Right forelimb (tissue), 1 donor: ENCODE measurements at places on chromosomes 2 and 18.

DNA sequence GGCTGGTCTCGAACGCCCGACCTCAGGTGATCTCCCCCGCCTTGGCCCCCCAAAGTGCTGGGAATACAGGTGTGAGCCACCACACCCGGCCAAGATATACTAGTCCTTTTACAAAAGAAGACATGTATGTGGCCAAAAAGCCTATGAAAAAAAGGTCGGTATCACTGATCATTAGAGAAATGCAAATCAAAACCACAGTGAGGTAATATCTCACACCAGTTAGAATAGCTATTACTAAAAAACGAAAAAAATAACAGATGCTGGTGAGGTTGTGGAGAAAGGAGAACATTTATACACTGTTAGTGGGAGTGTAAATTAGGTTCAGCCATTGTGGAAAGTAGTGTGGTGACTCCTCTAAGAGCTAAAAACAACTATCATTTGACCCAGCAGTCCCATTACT lies 26.4 kb downstream of the KLHL23 start:
- no peak for DNase-seq

- DNase-seq = no peak
Observed at GRCh38 chr2:42842466-42842865, 50.1 kb upstream of the HAAO start.

DNA sequence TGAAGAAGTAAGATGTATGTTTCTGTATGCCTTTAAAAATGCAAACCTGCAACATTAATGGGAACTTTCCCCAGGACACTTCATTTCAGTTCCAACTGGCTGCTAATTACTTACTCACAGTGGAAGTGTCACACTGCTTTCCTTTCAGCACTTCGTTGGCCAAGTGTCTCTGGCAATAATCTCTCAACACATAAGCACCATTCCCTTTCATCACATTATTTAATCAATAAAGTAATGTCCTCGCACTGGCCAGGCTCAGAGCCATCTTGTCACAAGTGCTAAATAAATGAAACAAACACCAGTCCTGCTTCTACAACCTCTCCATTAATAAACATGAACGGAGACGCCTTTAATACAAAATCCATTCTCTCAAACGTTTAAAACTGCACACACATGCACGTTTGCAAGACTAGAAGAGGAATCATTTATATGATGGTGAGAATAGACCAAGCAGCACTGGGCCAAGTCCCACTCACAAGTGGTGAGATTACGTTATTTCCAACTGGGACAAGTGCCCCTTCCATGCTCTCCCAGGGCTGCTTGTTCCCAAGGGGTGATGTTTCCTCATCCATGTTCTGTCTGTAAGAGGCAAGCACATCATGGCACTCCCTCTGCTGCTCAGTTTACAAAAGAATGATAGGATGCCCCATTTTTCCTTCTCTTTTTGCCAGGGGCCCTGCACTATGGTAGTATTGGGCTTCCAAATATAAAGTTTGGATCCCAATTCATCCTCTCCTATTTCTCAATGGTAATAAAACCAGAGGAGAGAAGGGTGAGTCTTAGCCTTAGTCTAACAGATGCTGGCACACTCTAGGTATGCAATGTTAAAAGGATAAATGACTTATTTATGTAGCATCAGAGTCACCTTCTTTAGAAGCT lies 56.8 kb upstream of the ETAA1 start:
- no peak for DNase-seq

- DNase-seq = no peak
Observed at GRCh38 chr2:223635080-223635479, 32.9 kb upstream of the SCG2 start.

GRCh38 chr2:53549497-53549896 lies 218.1 kb upstream of the CHAC2 start:
- no peak for DNase-seq

DNA sequence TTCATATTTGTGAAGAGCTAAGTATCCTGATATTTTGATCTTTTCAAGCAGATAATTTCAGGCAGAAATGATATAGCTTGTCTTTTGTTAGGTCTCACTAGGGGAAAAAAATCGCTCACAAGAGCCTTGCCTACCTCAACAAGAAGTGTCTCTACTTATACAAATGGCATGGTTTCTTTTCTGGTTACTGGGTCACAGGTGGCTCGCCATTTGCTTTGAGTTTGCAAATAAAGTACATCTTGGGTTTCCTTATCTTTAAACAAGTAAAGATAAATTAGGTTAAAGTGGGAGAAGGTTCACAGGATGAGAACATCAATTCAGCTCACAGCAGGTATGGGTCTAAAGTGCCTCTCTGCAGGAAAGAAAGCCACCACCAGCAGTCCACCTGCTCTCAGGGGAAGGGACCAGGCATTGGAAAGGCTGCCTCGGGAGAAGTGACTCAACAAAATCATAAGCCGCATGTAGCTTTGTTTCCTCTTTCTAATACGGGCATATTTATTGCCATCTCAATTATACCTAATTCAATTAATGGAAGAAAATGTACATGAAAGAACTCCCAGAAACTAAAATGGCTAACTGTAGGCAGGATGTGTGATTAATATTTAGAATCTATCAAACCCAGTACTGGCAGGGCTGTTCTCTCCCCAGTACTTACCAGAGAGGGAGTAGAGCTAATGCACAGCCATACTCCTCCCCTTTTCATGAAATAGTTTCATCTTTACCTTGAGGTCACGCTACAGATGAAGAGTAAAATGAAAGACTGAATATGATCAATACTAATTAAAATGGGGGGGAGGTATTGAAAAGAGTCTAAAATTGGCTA lies 28.3 kb downstream of the CDC42EP3 start:
- DNase-seq = no peak

- no peak for DNase-seq
Observed at GRCh38 chr2:27377618-27378095, 2.9 kb downstream of the ZNF513 start.

- no peak for DNase-seq
Observed at GRCh38 chr2:216932113-216932862, 72.4 kb upstream of the TNP1 start.
